ENCODE measurements at places on chromosomes 4 and X.
A peak's percentile ranks its signal among the peaks of the same experiment; 100 is the strongest.

GRCh38 chrX:26511589-26512363 lies 295.8 kb downstream of the MAGEB5 start:
- DNase-seq, result no peak

DNA sequence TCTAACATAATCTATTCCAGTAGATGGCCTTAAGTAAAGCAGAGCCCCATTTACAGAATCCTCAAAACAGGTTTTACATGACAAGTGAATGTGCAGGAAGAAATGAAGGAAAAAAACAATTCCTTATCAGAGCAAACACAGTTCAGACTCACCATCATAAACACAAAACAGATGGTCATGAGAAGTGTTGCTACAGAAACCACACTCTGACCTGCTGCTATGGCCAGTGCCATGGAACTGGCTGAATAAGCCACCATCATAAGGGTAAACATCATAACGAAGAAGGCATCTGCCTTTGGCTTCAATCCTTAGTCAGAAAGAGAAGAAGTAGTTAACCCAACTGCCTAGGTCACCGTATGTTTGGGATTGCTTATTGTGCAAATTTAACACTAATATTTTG lies 61.1 kb downstream of the ABCG2 start:
- DNase-seq, result no peak

DNA sequence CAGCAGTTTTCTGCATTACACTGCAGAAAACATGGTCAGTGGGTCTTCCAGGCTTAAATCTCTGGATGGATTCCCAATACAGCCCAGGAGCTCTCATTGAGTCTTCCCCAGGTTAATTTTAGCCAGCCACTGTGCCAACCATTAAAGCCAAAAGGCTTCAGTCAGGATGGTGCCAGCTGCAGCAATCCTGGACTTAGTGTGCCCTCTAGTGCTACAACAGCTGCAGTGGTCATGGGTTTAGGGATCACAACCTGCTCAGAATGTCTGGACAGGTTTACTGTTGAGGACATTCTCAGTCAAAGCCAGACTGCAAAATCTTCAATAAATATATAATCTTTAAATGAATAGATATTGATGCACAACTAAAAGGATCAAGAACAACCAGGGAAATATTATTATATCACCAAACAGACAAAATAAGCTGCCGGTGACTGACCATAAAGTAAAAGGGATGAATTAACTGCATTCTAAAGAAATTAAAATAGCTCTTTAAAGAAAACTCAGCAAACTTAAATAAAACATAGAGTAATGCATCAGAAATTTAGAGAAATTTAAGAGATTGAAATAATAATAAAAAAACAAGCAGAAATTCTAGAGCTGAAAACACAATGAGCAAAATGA lies 639.9 kb downstream of the SPOCK3 start:
- peak; percentile 1 for DNase-seq

DNA sequence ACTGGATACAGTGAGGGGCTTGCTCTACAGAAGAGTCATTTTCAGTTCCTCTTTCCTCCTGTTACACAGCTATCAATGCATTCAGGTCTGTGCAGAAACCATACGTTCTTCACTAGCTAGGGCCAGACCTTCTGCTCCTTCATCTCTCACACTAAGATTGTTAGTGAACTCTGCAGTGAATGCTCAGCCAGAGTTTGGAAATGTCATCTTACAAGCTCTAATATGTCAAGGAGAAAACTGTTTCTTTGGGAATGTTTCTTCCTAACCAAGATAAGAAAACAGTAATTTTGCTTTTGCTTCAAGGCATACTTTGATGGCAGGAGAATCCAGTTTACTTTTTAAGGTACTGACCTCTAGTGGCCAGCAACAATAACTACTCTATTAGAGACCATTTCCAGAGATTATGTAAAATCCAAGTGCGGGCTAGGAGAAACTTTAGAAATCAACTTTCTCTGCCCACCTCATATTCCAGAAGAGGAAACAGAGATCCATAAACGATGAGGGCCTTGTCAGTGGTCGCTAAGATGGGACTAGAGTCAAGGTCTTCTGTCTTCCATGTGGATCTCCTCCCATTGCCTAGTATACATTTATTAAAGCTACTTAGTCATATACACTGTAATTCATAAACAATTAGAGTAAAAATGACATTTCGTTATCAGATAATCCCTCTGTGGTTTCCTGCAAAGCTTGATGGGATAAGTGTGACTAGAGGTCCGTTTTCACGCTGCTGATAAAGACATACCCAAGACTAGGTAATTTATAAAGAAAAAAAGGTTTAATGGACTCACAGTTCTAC lies 12.1 kb upstream of the CC2D2A start:
- DNase-seq, result peak; percentile 64

GRCh38 chrX:7965436-7965835 lies 38.2 kb upstream of the PNPLA4 start:
- DNase-seq, result no peak

- no peak for DNase-seq
Observed at GRCh38 chr4:35526456-35526855, 717.9 kb downstream of the ARAP2 start.

GRCh38 chrX:71393919-71394318 lies 27.8 kb downstream of the TAF1 start:
- DNase-seq, result no peak

GRCh38 chr4:25092139-25092538 lies 61.4 kb upstream of the LGI2 start:
- no peak for DNase-seq

GRCh38 chr4:39976945-39977488 lies 694 bp downstream of the PDS5A start:
- peak; percentile 44 for DNase-seq

DNA sequence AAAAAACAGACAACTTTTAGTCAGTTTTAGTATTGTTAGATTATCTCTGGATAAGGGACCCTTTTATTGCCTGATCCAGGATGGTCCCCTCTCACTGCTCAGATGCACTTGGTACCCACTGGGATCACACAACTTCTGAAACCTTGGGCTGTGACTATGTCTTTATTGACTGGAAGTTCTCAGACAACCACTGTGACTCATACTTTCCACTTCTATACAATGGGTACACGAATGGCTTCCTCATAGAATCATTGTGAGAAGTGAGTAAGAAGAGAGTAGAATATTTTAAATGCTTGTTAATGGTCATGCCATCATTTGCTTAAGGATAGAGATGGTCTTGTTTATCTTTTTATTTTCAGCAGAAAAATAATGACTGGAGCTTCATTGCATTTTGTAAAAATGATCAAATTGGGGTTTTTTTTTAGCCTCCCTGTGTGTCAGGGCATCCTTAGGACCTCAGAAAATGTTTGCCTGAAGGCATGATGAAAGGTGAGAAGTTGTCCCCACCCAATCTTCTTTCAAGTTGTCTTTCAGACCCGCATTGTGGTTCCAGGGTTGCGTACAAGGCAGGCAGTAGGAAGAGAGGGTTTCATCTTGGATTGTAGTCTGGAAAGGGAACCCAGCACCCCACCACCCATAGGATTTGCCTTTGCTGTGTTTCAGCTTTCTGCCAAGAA lies 115.1 kb downstream of the CPEB2 start:
- DNase-seq, result no peak

- DNase-seq, result peak; percentile 32
Observed at GRCh38 chr4:90357117-90357710, 230.0 kb downstream of the CCSER1 start.

- DNase-seq, result peak; percentile 67
Observed at GRCh38 chr4:184899261-184900134, 73.7 kb upstream of the ACSL1 start.

DNA sequence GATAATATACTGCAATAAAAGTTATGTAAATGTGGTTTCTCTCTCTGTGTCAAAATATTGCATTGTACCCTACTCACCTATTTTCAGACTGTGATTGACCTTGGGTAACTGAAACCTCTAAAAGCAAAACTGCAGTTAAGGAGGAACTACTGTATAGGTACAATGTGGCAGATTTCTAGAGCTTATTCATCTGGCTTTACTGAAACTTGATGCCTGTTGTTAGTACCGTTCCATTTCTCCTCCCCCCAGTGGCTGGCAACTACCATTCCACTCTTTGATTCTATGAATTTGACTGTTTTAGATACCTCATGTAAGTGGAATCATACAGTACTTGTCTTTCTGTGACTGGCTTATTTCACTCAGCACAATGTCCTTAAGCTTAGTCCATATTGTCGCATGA lies 61.9 kb downstream of the HOPX start:
- DNase-seq, result no peak

DNA sequence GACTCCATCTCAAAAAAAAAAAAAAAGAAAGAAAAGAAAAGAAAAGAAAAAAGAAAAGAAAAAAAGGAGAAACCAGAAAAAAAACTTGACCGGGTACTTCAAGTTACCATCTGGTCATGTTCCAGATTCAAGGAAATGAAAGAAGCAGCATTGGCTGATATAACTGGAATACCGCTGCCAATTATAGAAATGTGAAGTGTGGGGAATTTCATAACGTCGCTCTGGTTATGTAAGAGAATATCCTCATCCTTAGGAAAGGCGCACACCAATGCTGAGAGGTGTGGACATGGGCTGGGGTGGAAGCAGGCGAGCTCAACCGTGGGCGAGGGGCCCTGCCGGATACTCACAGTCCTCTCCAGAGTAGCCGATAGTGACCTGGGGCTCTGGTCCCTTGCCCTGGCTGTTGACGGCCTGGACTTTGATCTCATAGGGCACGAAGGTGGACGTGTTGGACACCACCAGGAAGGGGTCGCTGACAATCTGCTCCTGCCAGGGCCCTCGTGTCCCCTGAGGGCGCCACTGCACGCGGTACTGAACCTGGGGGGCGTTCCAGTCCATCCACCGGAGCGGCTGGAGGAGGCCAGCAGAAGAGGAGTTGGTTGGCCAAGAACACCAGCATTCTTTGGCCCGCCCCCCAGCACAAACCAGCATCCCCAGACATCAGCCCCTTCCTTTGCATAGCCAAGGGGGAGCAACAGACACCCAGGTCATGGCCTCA lies 19.5 kb downstream of the L1CAM start:
- DNase-seq, result no peak

DNA sequence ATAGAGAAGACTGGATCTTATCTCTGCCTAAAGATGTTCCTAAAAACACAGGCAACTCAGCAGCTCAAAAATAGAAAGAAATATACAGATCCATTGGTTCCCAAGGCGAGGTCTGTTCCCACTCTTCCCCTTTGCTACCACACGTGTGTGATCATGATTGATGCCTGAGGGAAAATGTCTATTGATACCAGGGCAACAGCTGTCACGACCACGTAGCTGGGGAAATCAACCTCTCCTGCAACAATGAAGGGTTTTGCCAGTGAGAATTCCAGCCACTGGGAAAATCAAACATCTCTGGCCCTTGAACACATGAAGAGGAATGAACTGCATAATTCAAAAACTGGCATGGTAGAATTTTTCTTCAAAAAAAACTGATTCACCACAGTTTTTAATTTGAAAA lies 131.0 kb upstream of the MAP3K15 start:
- no peak for DNase-seq

- no peak for DNase-seq
Observed at GRCh38 chr4:73859614-73860088, 6.6 kb downstream of the PF4V1 start.

- DNase-seq, result no peak
Observed at GRCh38 chr4:67120369-67120768, 424.9 kb downstream of the CENPC start.

DNA sequence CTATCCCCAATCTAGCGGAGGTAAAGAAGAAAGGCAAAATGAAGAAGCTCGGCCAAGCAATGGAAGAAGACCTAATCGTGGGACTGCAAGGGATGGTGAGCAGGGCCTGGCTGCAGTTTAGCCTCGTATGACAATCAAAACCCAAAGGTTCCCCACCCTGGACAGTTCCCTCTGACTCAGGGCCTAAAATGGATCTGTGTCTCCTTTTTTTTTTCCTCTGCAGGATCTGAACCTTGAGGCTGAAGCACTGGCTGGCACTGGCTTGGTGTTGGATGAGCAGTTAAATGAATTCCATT lies 986 bp downstream of the HDAC6 start:
- DNase-seq, result no peak

DNA sequence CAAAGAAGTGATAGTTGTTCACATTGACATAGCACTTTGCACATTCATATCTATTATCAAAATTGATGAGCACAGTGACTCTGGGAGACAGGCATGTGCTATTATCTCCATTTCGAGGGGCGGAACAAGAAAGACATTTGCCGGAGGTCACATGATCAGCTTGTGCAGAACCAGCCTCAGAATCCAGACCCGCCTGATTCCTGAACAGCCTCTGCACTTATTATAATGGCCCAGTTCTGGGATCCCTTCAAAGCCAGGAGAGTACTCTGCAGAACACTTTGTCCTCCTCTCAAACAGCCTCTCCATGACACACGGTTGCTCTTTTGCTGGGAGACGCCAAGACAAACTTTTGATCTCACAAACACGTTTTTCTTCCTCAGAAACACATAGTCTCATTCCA lies 48.4 kb downstream of the RWDD4 start:
- DNase-seq, result no peak
